ENCODE measurements at places on chromosomes 3 and 15.
A peak's percentile ranks its signal among the peaks of the same experiment; 100 is the strongest.

DNA sequence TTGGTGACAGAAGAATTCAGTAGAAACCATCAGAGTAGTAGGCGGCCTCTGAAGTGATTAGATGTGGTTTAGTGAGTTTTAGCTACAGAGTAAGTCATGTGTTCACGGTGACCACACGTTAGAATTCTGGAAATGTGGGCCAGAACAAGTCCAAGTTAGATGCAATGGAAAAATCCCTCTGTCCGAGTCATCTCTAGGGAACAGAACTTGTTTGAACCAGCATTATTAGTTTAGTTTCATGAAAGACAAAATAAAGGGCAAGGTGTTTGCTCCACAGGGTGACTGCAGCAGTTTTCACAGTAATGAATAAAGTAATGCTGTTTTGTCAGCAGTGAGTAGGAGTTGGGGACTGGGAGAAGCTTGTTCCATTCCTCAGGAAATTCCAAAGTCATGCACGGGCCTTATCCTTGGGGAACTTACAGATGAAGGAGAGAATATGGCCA, 100.2 kb downstream of the CGNL1 start:
- DNase-seq: no peak

GRCh38 chr3:150254309-150254708, 153.8 kb upstream of the TSC22D2 start:
- DNase-seq: no peak

- DNase-seq: no peak
These were observed 837.5 kb downstream of the MCTP2 start for GRCh38 chr15:95068701-95069521.

DNA sequence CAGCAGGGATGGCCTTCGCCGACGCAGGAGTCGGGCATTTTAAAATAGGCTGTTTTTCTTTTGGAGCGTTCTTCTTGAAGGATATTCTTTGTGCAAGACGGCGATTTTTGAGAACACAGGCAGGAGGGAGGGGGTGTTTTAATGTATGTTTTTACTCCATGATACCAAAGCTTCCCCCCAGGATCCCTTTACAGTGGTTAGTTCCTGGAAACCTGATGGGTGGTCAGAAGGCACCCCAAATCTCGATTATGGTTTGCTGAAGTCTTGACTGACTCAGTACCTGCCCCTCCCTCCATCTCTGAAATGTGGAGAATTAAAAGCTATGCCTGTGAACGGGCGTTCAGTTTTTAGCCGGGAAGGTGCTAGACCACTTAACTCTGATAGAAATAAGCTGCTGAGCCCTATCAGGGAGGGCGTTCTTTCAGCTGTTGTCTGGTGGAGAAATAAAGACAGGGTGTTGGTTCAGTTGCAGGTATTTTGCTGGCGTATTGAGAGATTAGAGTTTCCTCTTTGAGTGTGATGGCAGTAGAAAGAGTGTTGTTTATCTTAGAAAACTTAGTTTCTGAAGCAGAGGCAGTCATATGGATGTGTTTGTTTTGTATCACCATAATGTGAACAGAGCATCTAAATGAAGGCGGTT, 3.4 kb downstream of the IGF1R start:
- peak; percentile 16 for DNase-seq

DNA sequence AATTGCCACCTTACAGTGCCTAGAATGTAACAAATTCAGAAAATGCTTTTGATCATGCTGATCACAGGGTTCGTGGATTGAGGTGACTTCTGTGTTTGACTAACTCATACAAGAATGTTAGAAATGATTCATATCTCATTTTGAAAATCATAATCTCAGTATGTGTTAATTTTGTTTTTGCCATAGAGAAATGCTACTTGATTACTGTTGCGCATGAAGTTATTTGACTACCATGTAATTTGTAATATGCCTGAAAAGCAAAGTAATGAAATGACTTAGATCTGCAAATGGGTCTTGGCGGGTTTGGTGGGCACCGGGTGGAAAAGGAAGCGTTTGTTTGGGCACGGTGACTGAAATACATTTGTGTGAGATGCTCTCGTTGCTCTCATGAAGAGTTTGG, 173.6 kb upstream of the BHLHE40 start:
- no peak for DNase-seq

- no peak for DNase-seq
These were observed 302.2 kb upstream of the CTDSPL start for GRCh38 chr3:37559461-37559860.

DNA sequence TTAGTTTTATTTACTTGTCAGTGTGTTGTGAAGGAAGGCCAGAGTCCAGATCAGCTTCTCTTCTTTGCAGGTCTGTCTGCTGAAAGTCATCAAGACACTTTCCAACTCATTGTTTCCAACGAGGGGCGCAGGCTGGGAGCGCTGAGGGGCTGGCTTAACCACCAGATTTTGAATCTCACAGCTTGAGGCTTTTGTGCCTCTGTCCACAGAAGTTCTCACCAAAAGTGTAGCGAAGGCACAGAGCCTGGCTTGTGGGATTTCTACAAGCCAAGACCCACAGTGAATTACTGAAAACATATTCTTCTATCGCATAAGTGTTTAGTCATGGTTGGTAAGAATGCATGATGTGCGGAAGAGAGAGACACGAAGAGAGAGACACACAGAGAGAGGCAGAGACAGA, 35.2 kb downstream of the BHLHE40 start:
- DNase-seq: no peak

DNA sequence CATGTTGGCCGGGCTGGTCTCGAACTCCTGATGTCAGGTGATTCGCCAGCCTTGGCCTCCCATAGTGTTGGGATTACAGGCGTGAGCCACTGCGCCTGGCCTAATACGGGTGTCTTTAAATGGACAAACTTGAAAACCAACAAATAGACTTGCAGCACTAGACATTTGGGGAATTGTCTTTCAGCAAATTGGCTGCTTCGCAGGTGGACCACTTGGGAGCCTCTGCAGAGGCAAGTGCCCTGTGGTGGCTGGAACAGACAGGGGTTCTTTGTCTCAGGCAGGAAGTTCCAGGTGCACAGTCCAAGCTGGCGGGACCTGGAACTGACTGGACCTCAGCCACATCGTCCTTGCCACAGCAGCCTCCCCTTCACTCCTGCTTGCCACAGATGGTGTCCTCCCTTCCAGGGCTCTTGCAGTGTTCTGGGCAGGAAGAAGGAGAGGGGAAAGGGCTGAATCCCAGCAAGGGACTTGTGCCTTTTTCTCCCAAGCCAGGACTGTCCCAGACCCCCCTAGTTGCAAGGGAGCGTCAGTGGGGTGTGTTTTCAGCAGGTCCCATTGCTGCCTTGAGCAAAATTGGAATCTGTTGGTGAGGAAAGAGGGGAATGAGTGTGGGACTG, 94.3 kb downstream of the TBC1D2B start:
- no peak for DNase-seq

GRCh38 chr15:85047271-85047948, 65.8 kb downstream of the PDE8A start:
- DNase-seq: peak; percentile 4

DNA sequence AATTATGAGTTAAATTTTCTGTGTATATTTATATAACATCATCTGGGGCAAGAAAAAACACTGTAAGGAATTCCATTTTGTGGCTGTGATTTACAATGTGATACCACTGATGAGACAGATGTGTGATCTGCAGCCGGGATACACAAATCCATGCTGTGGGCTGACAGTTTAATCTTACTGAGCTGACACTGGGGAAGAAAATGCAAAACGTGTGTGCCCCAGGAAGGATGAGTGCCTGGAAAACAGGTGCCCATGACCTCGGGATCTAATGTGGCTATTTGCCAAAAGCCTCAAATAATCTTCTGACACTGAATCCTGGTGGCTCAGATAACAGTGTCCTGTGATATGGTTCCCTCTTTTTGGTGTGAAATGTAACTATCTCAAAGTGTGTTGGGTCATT, 10.5 kb downstream of the MYRIP start:
- no peak for DNase-seq

GRCh38 chr3:46464326-46465195, at the start of gene LTF:
Gene LTF (minus strand): TSS chr3:46464905. CDS start chr3:46464867, 38 bp downstream.
- no peak for DNase-seq

GRCh38 chr3:20442846-20443245, 256.8 kb upstream of the SGO1 start:
- no peak for DNase-seq

DNA sequence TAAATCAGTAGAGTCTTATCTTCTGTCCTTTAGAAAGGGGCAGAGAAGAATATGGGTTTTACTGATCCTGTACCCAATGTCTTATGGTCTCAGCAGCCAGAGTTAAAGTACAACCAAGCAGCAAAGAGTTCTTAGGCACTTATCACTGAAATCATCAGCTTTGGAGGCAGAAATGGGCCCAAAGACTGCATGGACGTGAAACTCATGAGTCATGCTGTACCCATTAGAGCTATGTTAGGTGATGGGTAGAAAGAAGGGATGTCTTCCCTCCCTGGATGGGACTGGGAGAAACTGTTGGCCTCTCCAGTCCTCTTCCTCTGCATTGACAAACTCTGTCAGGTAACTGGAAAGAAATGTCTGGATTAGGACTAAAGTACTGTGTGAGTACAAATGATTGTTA, 63.4 kb downstream of the EOMES start:
- DNase-seq: no peak

- no peak for DNase-seq
These were observed 194.4 kb upstream of the GBE1 start for GRCh38 chr3:81955878-81956277.

DNA sequence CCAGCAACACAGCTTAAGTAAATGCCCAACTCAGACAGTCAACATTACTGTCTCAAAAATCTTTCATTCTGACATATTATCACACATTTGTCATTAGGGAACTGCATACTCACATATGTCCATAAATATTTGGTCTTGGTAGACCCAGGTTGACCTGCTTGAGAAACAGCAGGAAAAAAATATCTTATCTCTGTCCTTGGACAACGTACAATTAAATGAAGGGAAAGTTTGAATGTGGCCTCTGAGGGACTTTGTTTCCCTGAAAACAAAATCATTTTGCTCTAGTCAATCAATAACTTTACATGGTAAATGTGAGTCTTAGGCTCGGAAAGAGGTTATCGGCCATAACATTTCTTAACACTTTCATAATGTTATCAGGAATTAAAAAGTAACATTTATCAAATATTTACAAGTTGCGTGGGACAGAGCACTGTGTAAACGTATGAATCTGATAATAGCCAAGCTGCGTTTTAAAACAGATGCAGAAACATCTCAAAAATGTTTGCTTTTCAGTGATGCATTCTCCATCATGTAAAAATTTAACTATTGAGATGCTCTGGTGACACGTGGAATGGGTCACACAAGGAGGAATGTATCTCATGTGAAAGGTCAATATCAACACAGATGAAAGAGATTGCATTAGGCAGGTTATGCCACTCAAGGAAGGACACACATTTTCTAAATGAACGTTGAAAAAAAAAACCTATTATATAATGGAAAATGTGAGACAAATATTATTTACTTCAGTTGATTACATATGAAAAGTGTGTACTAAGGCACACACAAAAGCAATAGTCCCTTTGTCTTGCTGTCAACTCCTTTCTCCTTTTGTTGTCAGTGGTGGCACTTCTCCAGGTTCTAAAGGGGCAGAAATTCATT, 304.4 kb downstream of the WDR72 start:
- DNase-seq: no peak

DNA sequence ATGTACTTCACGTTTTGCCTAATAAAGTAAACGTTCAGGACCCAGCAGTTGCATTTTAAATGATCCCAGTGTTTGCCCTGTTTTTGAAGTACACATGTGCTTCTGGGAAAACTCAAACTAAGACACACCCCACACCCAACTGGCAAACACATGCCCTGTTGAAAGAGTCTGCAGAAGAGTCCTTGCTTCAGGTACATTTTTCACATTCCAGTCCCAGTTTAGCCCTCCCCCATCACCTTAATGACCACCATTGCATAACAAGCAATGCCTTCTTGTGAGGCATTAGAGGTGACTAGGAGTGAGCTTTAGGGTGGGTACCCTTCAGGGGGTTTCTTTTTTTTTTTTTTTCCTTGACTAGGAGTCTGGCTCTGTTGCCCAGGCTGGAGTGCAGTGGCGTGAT, 322.3 kb downstream of the CNTN4 start:
- DNase-seq: no peak

DNA sequence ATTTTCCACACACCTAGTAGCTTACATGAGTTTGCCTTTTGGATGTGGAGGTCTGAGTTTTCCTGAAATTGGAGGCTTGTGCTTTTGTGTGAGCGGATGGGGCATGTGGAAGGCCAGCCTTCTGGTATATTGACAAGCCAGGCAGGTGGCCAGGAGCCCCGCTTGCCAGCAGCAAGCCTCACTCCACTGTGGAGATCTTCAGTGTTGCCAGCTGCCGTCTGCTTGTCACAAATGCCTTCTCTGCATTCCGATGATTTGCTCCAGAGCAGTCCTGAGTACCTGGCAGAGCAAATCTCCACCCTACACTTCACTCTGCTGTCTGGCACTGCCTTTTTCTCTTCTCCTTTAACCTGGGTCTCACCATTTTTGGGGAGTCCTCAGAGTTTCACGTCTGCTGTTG, 29.1 kb upstream of the CHST2 start:
- no peak for DNase-seq

DNA sequence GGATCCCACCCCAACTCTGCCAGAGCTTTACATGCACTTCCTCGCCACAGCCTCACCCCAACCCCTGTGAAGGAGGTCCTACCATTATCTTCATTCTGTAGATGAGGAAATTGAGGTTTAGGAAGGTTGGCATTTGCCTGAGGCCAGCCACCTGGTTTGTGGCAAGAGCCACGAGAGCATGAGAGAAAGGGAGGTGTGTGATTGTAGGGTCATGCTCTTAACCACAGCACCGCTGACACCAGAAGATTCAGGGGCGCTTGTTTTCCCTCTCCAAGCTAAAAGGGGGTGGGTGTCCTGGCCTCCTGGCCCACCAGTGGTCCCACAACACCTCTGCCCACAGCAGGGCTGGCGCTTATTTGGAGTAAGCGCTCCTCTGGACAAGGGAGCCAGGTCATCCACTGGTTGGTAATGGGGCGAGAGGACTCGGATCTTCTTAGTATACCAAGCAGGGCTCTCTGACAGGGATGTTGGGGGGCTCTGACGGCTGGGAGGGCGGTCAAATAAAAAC, 691 bp downstream of the RHCG start:
- no peak for DNase-seq

DNA sequence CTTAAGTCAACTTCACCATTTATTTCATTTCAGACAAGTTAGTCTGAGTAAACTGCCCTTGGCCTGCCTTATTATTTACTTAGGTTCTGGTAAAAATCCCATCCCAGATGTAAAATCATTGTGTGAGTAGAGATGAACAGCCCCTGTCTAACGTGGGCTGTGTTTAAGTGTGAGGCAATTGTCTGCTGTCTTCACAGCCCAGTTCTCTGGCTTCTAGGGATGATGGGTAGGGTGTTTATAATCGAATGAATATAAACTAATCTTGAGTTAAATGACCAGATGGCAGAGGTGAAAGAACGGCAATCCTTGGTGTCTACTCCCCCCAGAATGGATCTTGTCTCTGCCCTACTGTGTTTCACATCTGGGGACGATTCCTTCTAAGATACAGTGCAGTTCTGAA, 20.8 kb downstream of the PPARG start:
- DNase-seq: no peak

- DNase-seq: no peak
These were observed 169.1 kb downstream of the ULK4 start for GRCh38 chr3:41792806-41793205.

- no peak for DNase-seq
These were observed 55.0 kb upstream of the RPL32 start for GRCh38 chr3:12896063-12896985.

- no peak for DNase-seq
These were observed 104.4 kb upstream of the UBE3A start for GRCh38 chr15:25543196-25543595.

Measured in CD4-positive, alpha-beta T cell treated with Interleukin-6 for 4 hours (primary cell).